NB4 (cell line): ENCODE measurements at places on chromosomes 3 and 15.

DNA sequence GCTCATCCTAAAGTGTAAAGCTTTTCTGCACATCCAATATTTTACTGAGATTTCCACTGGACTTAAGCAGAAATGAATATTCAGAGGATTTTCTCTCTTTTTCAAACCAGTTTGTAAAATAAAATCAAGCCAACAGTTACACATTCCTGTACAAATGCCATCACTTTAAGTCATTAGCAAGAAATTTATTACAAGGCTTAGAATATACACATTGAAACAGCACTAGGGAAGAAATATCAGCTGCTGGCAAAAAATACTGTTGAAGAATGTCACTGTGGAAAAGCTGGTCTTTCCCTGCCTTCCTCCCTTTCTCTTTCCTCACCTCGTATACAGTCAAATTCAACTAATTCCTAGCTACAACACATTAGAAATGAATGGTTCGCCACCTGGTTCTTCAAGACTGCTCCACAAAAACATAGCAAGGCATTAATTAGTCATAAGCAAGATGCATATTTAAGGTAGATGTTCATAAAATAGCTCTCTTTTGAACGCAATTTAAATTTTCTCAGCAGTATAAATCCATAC, 21.3 kb downstream of the PLOD2 start:
- DNase-seq: no peak

DNA sequence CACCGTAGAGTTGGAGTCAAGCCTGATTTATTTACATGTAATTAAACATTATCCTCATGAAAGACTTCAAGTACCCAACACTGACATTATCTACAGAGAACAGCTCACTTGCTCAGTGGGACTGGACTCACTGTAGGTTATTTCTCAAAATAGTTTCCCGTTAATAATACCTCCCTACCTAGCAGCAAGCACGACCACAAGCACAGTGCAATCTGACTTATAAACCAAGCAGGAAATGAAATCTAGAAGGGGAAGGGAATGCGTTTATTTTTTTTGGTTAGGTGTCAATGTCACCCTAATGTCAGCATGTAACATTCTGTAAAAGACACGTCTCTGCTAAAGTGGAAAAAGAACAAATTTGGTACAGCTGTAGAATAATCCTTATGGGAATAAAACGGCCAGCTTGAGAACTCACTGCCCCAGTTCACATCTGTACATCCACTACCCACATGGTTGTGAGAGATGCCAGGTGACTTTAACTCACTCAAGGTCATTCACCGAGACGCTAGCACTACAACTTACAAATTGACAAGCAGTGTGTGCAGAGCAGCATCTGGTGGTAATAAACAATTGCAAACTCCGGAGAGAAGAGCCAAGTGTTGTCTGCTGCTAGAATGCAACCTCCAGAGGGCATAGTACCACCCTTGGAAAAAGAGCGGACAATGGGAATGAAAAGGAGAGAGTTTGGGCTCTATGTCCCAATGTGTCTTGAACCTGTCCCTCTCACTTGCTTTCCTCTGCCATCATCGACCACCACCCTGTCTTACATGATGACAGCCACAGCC, 242.5 kb downstream of the CADPS start:
- DNase-seq: no peak

DNA sequence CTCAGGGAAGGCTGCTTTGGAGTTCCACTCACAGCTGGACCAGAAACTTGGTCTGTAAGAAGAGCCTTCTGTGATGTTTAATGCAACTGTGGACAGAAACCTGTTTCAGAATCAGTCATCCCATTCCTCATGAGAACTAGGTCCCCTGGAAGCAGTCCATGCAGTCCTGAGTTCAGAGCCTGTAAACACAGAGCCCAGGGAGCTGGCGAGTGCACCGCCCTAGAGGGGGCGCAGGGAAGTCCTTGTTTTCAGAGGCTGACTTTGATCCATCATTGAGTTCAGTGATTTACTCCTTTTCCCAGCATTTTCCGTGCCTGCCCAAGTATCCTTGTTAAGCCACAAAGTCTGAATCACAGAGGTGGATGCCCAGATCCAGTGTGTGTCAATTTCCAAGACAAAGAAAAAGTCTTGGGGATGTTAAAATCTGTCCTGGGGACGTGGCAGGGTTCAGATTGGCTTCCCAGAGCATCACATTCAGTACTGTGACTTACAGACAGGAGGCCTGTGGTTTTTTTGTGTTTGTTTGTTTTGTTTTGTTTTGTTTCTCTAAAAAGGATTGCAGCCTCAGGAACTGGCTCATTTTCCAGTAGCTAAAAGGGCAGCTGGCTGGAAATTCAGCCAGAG, 9.8 kb upstream of the TXNRD3 start:
- no peak for DNase-seq

DNA sequence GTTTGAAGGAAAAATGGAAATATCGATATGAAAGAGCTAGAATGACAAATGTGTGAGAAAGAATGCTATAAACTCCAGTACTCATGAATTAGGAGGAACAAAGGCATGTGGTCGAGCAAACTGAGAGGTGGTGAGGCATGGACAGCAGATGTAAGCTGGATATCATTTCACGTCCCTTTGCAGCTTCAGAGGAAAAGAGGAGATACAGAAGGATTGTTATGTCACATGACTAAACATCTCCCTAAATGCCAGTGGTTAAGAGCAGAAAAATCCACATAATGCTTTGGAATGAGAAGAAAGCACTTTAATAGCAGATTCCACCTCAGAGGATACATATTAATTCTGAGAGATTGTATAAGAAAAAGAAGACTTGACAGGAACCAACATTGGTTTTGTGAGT, 248.7 kb downstream of the ZIC4 start:
- no peak for DNase-seq

DNA sequence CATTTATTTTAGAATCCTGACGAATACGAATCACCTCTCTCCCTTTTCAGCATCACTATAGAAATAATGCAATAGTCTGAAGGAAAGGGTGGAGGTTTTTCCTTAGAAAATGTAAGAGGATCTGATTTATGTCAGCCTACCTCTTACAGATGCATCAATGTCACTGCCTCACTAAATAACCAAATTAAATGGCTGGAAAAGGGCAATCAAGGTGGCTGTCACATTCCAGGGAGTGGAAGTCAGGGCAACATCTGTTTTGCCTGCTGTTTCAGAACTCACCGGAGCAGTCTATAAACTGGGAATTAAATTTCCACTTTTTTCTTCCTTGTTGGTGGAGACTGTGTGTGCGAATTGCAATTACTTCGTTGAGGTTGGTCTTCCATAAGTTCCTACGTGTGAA, 299.3 kb upstream of the PDZRN3 start:
- no peak for DNase-seq

DNA sequence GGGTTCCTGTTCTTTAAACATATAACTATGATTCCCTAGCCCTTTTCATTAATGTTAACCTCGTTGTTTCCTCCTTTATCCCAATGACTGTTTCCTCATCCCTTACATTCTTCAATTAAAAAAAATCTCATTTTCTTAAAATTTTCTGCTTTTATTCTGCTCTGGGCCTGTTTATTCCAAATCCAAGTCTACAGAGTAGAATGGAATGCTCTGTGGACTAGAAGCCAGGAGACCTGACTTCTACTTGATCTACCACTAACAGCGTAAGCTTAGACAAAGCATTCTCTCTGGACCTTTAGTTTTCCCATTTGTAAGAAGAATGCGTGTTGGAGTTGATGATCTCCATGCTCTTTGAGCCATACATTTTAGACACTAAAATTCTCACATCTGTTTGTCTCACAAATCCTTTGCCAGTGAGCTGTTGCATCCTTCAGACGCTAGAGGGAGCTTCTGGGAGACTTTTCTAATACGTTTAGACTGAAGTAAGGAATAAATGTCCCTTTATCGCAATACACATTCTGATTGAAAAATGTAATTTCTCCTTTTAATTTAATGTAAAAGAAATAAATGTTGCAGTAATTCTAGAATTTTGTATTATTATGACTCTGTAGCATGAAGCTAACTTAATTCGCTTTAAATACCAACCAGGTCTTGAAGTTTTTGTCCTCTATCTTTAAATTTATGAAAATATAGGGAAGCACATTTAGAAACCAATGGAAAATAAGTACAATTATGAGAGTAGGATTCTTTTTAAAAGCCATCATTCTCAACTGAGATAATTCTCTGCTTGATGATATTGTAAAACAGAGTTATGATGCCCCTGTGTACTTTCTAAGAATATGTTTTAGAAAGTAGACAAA, 21.7 kb upstream of the GMNC start:
- DNase-seq: peak; percentile 59

GRCh38 chr3:55244247-55244646, 242.9 kb downstream of the WNT5A start:
- no peak for DNase-seq

GRCh38 chr3:94716326-94717018, 653.6 kb downstream of the NSUN3 start:
- DNase-seq: no peak

GRCh38 chr3:111568911-111569310, 26.2 kb downstream of the ZBED2 start:
- DNase-seq: no peak

DNA sequence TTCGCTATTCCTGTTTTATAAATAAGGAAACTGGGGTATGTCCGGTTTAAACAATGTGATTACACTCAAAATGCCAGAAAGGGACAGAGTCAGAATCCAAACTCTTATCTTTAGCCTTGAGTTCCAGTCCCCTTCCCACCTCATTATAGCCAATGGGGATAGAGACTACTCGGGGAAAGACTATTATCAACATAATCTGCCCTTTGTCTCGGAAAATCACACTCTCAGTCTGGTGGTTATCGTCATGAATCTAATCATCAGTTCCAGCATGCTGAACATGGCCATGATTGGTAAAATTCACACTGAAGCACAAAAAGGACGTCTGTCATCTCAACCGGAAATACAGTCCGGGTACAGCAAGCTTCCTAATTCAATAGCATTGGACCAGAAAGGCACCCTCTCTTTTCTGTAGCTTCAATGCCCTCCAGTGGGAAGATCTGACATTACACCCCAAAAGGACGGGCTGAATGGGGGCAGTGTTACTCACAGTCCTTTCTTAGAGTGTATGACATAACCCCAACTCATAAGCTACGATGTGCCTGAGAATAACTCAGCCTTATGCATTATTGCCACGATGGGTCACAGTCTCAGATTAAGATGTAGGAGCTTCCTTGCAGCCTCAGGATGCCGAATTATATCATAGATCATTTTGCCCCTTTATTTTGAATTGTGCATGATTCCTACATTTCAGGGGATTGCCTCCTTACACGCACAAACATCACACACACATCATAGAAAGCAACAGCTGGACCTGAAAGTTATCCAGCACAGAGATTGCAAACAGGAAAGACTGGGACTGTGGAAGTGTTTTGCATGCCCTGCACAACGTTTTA, 390.4 kb upstream of the LMCD1 start:
- DNase-seq: peak; percentile 65

DNA sequence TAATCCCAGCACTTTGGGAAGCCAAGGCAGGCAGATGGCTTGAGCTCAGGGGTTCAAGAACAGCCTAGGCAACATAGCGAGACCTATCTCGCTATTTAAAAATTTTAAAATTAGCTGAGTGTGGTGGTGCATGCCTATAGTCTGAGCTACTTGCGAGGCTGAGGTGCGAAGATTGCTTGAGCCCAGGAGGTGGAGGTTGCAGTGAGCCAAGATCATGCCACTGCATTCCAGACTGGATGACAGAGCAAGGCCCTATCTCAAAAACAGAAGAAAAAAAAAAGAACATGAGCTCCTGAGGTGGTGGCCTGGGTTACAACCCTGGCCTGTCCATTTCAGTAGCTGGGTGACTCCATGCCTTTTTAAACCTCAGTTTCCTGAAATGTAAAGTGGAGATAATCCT, 7.2 kb downstream of the DNASE1L3 start:
- no peak for DNase-seq

DNA sequence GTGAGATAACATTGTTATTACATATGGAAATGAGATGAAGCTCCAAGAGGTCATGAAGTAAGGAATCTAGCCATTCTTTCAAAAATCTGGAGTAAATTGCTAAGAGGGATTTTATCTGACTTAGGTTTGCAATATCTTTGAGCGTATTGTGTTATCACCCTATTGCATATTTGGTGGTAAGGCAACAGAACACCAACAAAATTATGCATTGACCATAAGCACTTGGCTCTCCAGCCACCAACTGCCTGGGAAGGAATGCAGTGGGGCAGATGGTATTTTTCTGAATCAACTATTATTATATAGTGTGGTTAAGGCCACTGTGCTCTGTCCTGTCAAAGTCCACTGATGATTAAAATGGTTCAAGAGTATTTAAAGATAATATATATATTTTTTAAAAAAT, 287.9 kb upstream of the SEMA6D start:
- no peak for DNase-seq

DNA sequence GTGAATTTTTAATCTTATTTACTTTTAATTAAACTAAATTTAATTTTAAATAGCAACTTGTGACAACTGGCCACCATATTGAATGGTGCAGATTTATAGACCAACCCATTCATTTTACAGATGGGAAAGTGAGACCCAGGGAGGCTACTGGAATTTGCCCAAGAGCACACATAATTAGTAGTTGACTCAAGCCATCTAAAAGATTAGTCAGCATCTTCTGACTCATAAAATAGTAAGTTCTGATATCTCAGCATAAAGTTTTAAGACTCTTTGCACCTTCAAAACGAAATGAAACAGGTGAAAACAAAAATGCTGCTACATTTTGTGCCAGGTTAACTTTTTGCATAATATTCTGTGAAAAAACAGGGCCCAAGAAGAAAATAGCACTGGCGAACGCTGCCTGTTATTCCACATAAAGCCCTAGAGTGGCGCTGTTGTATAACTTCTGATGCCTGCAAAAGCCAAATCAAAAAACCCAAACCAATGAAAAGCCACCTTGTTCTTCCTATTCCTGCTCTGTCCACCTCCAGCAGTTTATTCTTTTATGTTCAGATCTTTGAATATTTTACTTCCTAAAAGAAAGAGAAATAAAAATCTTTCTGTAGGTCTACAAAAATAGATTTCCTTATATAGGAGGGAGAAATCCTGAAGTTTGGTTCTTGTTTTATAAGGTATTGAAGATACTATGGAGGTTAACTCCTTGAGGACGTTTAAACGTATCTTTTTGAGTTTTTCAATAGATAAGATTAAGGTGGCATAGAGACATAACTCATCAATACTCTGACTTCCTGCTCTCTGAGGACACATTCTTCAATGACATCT, 62.8 kb downstream of the OTOL1 start:
- DNase-seq: peak; percentile 53

DNA sequence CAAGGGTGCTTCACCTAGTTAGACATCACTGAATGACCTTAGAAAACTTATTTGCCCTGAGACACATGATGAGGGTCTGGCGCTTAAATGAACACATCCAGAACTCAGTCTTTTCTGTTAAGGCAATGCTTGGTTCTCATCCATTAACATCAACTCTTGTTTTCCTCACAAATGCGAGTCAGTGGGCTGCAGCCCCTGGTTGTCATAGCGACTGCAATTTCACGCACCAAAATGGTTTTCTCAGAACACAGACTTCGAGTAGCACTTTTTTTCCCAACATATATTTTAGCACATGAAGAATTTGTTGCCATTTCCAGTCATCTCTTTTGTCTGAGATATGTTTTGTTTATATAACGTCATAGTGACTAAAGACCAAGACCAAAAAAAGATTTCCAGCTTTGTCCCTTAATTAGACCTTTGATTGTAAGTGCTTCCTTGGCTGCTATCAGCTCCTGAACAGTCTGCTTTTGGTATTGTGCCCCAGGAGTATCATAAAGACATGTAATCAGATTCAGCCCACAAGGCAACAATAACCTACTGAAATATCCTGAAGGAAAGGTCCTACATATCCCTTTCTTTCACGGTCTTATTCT, 68.5 kb downstream of the GPR176 start:
- no peak for DNase-seq
